Activated CD4-positive, CD25-positive, alpha-beta regulatory T cell (primary cell): ENCODE measurements at places on chromosomes 16 and 17.

DNA sequence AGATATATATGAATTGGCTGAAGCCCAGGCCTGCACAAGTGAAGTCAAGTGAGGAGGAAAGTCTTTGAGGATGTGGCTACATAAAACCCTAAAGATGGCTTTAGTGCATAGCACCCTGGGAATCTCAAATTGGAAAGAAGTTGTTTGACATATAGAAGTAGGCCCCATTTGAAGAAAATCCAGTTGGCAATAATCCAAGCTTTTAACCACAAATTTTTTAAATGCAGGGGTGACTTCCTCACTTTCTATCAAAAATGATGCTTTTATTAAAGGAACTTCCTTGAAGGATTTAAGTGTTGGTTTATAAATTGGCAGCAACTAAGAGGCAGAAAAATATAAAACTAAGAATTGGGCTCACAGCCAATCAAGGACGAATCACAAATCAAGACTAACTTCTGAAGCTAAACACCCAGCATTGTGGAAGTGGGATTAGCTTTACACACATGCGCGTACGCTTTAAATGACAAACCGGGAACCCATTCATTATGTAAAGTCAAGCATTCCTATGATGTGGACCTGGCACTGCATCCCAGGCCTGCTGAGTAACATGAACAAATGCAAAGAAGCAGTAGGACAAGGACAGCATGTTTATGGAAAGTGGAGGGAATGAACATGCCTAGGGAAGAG, 63.3 kb downstream of the NOG start:
- no peak for DNase-seq

GRCh38 chr17:41547921-41548843, 20.1 kb upstream of the KRT19 start:
- DNase-seq: no peak

- DNase-seq: no peak
Observed at GRCh38 chr17:71516149-71516548, 604.7 kb upstream of the SOX9 start.

DNA sequence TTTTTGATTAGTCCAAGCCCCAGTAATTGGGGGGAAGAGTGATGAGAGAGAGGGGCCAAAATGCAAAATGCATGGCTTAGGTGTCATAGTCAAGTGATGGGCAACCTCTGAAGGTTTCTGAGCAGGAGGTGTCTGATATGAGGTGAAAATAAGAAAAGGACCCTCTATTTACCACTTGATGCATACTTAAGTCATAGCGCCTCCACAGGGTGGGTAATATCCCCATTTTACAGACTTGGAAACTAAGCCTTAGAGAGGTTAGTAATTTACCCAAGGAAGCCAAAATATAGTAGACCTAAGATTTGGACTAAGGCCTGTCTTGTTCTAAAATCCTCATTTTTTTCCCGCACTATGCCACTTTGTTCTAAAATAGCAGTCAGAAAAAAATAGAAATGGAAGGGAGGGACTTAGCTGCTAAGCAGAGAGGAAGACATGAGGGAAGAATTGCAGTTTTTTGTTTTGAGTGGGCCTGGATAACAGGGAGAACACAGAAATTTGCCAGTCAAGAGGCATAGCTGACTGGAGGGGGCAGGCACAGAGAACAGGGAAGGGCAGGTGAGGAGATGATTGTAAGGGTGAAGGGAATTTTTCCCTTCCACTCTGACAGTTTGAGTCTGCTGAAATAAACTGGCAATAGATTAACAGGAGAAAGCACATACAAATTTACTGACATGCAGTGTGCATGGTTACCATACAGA, 2.3 kb upstream of the GRB2 start:
- no peak for DNase-seq

- no peak for DNase-seq
Observed at GRCh38 chr17:27489045-27489715, 32.9 kb downstream of the KSR1 start.

DNA sequence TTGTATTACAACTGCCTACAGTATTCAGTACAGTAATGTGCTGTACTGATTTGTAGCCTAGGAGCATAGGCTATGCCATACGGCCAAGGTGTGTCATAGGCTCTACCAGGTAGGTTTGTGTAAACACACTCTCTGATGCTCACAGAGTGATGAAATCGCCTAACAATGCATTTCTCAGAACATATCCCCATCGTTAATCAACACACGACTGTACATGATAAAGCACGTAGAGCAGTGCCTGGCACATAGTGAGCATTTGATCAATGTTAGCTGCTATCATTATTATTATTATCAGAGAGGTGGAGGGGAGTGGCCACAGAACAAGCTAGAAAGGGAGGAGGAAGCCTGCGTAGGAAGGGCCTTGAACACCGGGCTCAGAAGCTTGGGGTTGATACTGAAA, 81.1 kb upstream of the LHX1 start:
- DNase-seq: no peak

GRCh38 chr17:39676198-39676819, 8.1 kb downstream of the PNMT start:
- no peak for DNase-seq

DNA sequence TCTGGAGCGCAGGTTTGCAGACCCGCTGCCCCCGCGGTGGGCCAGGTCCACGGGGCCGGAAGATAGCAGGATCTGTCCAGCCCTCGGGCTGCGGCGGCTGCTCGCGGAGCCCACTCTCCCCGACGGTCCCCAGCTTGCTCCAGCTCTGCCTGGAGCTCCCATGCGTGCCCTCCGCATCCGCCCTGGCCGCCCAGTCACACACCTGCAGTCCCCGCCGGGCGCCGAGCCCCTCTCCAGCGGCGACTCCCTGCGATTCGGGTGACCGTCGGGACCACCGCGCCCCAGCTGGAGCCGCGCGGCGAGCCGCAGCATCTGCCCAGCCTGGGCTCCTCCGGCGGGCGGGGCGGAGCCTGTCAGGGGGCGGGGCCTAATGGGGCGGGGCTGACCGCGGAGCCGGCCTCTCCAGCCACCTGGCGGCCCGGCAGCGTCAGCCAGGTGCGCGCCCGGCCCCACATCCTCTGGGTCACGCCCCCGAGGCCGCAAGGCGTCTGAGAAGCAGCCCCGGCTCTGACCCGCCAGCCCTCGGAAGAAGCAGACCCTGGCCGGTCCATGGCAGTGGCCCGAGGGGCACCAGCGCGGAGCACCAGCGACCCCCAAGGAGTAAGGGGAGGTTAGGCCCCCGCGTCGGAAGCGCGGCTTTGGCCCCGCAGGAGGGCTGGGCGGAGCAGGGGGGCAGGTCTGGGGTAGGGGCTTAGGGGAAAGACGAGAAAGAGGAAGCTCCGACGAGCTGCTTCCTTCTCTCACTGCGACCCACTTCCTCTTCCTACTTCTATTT, at the start of gene PIK3R5:
PIK3R5 (minus strand) TSS at position 314 of the 775 bp plus-strand sequence. CDS start 54,213 bp downstream, outside the sequence.
- peak; percentile 70 for DNase-seq

GRCh38 chr17:14407541-14407940, 106.7 kb downstream of the HS3ST3B1 start:
- DNase-seq: no peak

DNA sequence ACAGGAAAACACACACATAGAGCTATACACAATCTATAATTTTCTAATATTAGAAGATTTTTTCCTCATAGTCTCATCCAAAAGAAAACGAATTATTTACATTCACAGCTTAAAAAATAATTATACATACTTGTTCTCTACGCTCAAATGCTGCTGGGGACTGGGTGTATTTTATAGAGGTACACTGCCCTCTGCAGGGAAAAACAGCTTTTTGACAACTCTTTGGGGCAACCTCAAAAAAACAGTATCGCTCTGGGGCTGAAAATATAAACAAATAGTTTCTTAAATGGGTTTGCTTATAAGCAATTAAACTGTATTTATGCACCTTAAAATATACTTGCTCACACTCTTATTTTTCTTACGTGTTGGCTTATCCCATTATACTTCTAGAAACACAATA, 261.8 kb upstream of the PSMD7 start:
- DNase-seq: no peak

DNA sequence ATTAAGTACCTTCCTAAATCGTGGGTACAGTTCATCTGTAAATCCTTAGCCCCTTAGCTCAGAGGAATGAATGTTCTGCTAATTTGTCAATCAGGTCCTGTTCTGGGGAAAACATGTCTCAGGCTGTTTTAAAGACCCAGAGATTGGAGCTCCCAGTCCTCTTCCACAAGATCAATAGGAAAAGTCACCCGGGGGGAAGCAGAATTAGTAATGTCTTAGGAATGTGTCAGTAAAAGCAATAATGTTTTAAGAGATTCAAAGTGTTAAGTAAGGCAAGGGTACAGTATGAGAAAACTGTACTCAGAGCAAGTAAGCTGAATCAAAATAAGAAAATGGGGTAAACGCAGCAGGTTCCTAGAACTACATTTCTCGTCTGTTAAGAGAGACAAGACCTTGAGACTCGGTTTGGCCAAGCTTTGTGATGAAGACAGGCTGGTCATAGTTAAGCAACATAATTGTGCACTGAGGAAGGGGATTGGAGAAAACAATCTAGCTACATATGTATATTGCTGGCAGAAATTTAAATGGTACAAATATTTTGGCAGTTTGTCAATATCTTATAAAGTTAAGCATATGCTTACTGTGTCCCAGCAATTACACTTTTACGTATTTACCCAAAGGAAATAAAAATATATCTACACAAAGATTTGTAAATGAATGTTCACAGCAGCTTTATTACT, 192.9 kb upstream of the C17orf78 start:
- no peak for DNase-seq
